ENCODE measurements at places on chromosomes 1 and 21.

DNA sequence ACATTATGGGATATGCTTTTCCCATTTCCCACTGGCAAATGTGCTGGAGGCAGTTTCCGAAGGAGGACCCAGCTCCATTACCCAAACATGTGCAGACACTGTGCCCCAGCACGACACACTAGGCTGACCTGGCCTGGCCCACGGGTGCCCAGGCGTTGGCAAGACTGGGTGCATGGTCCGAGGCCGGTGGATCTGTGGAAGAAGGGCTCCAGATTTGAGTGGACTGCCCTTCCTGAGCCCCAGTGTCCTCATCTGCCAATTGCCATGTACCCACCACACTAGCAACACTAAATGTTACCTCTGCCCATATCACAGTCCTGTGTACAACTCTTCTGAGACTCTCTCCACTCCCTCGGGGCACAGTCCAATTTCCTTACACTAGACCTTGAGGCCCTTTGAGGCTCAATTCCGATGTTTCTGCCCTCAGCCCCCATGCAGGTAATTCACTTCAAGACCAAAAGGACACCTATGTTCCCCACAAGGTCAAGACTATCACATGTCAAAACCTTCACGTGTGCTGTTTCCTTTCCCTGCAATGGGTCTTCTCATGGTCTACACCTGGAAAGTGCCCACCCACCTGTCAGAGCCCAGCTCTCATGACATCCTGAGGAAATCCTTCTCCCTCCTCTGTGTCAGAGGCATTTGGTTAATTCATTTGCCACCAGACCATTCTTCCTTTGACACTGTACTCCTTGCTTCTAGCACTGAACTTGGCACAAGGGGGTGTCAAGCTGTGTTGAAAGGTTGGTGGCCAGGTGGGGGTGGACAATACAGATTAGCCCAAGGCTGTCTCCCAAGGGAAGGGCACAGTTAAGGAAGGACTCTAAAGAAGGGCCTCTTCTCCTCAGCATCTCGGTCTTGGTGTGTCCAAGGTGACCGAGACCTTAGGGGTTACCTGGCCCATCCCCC, 124.9 kb downstream of the DMRTB1 start:
- DNase-seq = no peak

GRCh38 chr1:93675931-93676330, 5.7 kb downstream of the BCAR3 start:
- DNase-seq = no peak

DNA sequence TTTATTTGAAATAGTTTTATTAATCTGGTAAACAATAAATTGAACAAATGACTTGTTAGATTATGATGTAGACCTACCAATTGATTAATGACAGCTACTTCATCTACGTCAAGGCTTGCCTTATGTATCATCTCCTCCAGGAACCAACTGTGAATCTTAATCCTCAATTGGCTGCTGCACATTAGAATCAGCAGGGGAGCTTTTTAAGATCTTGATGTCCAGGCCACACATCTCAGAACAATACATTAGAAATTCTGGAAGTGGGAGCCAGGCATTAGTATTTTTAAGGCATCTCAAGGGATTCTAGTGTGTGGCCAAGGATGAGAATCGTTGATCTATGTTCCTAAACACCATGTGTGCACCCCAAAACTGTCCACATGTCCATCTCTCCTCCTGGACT, 52.0 kb upstream of the LYPLAL1 start:
- no peak for DNase-seq

DNA sequence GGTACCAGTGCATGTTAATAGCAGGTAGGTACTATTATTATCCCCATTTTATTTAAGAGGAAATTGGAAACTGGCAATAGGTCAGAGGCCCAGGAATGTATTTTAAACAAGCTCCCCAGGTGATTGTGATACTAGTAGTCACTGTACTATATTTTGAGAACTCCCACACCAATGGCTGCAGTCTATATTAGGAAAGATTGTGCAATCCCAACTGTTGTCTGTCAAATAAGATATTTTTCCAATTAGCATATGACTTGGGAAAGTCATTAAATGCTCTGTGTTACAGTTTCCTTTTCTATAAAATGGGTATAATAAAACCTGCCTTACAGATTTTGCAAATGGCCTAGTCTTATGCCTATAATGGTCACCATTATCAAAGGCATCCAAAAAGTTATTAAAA, 94.2 kb upstream of the DMRTA2 start:
- no peak for DNase-seq

- no peak for DNase-seq
Measured at GRCh38 chr1:111653709-111654108, 34.1 kb downstream of the RAP1A start.

- no peak for DNase-seq
Measured at GRCh38 chr21:39217356-39218081, 34.3 kb upstream of the PSMG1 start.

- DNase-seq = no peak
Measured at GRCh38 chr1:240993004-240993403, 364.0 kb downstream of the RGS7 start.

- DNase-seq = no peak
Measured at GRCh38 chr1:211332830-211333229, 6.2 kb downstream of the TRAF5 start.

- DNase-seq = no peak
Measured at GRCh38 chr1:112144733-112145426, 155.4 kb upstream of the KCND3 start.

GRCh38 chr1:230250666-230251065, 175.5 kb downstream of the PGBD5 start:
- no peak for DNase-seq

DNA sequence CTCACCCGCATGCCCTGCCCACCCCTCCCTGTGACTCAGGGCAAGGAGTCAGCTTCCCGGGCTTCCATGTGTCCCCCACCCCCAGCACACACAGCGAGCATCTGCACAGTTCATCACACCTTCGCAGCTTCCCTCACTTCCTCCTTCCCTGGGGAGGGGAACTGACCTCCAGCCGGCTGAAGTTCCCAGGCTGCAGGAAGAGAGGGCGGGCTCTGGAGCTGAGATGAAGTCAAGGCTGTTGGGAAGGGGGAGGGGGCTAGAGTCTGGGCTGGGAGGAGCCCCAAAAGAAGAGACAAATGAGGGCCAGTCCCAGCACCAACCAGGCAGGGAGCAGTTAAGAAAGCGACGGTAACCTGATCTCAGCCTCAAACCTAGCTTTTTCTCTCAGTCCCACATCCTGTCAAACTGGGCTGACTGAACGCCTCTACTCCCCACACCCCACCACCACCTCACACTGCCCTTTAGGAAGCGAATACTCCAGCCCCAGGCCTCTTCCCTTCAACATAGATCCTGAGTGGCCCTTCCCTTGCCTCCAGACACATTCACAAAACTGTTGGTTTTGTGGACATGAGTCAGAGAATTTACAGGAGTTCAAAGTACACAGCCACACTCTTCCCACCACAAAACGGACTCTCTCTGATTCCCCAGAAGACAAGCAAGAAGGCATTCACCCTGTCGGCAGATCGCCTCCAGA, 1.8 kb downstream of the RHOC start:
- peak; percentile 95 for DNase-seq

DNA sequence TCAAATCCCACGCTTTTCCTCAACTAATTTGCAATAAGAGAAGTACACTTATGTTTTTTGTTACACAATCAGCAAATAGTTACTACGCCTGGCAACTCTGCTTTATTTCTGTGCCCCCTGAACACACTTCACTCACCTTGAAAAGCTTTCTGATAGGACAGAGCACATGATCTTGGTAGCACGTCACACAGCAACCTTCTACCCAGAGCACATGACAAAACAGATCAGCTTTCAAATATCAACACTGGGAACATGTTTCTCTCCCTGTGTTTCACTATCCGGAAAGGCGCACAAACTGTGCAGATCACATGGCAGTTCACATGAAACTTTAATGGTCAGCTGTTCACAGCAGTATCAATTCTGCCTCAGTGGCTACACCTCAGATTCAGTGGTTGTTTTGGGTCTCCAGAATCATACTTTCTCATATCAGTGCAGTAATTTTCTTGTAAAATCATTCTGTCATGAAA, 2.2 kb downstream of the SLC19A2 start:
- DNase-seq = no peak

DNA sequence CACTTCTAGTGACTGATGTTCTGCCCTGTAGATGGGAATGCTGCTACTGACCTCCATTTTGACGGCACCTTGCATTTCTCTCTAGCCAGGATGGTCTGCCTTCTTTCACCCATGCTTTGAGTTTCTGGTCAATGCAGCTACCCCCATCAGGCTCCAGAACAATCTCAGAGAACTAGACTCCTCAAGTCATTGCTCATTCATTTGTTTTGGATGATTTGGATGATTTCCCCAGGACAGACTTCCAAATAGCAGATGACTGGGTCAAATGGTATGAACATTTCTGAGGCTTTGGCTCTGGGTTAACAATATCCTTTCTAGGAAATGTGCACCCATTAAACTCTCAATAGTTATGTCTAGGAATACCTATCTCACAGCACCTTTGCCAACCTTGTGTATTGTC, 63.9 kb downstream of the CSMD2 start:
- DNase-seq = peak; percentile 84

- DNase-seq = no peak
Measured at GRCh38 chr1:1213345-1214265, at the start of gene TNFRSF4. TSS of gene TNFRSF4 (minus strand) at chr1:1214153. CDS start at chr1:1214127, 26 bp downstream.

GRCh38 chr1:6198646-6199297, 623 bp downstream of the RPL22 start:
- no peak for DNase-seq

DNA sequence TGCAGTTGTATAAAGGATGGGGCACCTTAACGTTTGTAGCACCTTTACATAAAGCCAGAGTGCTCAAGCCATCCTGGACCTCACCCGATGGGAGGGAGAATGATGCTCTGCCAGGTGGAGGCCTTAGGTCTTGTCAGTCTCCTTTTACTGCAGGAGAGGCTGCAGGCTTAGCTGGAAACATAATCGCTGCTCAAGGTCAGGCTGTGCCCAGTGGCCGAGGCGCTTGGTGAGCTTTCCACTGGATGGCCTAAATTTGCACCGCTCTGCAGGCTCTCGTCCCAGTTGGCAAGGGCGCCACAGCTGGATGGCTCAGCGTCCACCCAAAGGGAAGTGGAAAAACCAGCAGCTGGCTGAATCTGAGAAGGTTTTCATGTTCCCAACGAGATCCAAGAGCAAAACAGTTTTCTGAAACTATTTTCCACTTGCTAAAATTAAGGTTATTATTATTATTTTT, 438.9 kb downstream of the CAMTA1 start:
- DNase-seq = no peak

DNA sequence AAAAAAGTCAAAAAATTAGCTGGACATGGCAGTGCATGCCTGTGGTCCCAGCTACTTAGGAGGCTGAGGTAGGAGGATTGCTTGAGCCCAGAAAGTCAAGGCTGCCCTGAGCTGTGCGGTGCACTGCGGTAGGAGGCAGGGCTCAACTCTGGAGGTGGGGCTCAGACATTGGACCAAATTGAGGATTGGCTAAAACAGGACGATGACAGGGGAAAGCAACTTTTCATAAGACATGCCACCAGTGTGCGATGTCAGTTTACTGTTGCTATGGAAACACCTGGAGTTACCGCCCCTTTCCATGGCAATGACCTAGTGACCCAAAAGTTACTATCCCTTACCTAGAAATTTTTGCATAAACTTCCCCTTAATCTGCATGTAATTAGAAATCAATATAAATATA, 85.3 kb downstream of the DISP3 start:
- no peak for DNase-seq

GRCh38 chr1:222592171-222592570, 2.4 kb upstream of the TAF1A start:
- DNase-seq = peak; percentile 27

DNA sequence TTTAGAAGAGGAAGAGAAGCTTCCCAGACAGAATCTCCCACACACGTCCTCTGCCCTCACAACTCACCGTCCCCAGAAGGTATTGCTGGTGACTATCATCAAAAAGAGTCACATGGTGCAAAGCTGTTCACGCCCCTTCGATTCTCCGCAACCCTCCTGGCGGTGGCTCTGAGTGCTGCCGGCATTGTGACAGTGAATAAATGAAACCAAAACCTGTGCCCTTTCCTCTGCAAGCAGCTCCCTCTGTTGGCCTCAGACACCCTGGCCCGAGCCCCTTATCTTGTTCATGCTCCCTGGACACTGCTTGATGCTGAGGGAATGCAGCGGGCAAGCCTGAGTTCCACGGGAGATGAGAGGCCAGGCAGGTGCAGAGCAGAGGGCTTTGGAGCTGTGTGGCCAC, 510.3 kb downstream of the NPHP4 start:
- DNase-seq = no peak

- DNase-seq = no peak
Measured at GRCh38 chr1:99784143-99784542, 17.7 kb upstream of the FRRS1 start.

DNA sequence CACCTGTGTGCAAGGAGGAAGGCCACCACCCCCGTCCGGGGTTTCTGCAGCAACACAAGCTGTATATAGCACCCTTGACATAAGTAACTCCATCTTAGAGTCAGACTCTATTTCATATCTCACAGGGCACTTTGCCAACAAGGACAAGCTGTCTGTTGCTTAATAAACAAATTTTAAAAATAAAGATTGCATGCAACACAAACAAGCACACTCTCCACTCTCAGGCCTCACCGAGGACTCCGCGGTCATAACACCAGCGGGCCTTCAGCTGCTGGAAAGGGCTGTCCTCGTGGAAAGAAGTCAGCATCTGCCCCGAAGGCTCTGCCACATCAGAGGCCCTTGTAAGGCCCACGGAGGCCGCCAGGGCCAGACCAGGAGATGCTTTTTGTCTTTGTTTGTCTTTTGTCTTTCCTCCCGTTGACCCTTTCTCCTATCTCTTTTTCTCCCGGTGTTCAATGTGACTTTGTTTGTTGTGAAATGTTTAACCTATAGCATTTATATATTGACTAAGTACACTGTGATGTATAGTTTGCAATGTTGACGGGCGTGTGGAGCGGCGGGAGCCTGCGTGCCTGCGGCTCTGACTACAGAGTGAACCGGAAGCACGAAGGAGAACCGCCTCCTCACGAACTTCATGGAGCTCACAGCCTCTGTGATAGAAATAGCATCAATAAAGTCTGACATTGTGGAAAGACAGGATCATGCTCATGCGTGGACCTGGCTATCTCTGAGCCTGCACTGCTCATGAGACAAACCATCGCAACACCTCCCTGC, 24.1 kb downstream of the MEGF6 start:
- peak; percentile 45 for DNase-seq

- DNase-seq = peak; percentile 23
Measured at GRCh38 chr1:43786201-43786958, 79.0 kb downstream of the ST3GAL3 start.

GRCh38 chr21:38487901-38488639, 10.2 kb downstream of the ERG start:
- no peak for DNase-seq

- DNase-seq = no peak
Measured at GRCh38 chr1:155453141-155453540, 109.5 kb downstream of the ASH1L start.

DNA sequence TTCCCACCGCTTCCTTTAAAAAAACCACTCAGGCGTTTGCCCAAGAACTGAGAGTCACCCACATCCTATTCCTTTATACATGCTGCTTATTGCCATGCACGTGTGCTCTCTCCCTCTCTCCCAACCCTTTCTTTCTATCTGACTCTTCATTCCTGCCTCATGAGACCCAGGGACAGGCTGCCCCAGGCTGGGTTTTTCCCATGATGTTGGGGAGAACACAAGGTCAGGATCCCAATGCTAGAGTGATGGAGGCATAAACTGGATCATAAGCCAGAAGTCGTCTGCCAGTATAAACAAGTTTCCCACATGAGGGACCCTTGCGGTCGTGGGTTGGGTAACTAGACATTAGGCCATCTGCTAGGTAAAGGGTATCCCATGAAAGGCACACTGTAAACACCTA, 64.9 kb downstream of the CD2 start:
- DNase-seq = no peak

- peak; percentile 57 for DNase-seq
Measured at GRCh38 chr1:67460676-67461500, 30.7 kb upstream of the SERBP1 start.
